NCI-H526 treated with DMSO at 0.1 percent for 48 hours (cell line): ENCODE measurements at places on chromosomes 4 and X.

GRCh38 chr4:18077808-18078207, 56.3 kb upstream of the LCORL start:
- no peak for DNase-seq

DNA sequence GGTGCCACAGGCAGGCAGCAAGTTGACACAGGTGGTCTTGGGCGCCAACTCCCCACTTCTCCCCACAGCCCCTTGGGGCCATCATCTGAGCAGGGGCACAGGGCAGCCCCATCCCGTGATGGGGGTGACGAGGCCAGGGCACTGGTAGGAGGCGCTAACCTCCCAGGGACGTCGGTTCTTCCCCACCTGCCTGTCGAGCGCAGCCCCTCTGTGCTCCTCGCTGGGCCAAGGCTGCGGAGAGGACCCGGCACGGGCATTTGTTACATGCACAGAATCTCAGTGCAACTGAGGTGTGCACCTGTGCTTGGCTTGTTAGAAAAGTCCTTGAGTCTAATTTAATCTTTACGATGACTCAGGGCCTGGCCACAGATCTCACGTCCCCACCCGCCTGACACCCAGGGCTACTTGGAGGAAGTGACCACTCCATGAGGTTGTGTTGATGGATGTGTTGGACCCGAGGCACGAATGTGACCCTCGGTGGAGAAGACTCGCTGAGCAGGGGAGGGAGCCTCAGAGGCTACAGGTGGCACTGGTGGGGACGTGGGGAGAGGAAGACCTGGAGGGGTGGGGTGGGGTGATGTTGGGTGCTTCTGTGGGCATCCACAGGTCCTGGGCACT, 3.1 kb upstream of the SH3TC1 start:
- no peak for DNase-seq

DNA sequence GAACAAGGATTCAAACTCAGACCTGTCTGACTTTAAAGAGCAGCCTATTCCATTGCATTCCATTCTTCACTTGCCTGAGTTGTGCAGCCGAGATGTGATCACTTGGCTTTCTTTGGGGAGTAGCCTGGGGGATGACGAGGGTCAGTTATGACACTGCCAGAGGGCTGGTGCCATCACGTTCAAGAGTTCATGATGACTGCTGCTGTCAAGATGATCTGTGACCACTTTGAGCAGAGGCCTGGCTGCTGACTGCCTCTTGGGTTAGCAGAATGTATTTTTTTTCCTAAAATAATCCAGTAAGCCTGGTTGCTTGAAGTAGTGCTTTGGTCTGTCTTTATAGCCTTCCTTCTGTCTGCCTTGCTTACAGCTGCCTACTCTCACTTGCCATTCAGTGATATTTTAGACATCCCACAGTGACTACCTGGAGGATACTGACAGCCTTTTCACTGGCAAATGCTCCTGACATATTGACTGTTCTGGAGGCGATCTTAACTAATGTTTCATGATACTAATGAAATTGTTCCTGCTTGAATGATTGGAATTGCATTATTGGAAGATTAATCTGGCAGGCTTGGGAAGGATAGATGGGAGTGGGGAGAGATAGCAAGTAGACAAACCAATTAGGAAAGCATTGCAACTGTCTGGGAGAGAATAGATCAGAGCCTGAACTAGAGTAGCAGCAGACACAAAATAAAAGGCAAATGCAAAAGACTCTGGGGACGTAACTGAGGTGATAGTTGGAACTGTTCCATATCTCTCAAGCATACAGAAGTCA, 221.6 kb upstream of the LCORL start:
- no peak for DNase-seq

DNA sequence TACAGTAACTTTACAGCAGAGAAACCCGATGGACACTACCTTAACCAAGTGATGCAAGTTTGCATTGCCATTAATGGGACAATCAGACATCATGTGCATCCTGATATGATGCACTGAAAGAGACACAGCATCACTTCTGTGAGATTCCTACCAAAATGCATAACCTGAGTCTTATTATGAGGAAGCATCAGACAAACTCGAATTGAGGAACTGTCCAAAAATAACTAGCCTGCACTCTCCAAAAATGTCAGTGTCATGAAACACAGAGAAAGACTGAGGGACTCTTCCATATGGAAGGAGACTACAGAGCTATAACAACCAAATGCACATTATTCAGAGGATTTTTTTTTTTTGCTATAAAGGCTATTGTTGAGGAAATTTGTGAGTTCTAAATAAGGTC, 66.6 kb upstream of the IQSEC2 start:
- DNase-seq, result no peak

DNA sequence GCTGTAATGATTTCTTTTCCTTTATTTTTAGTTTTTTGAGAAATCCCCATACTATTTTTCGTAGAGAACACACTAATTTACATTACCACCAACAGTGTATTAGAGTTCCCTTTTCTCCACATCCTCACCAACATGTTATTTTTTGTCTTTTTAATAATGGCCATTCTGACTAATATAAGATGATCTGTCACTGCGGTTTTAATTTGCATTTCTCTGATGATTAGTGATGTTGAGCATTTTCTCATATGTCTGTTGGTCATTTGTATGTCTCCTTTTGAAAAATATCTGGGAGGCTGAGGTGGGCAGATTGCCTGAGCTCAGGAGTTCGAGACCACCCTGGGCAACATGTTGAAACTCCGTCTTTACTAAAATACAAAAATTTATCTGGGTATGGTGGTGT, 30.2 kb downstream of the SPINK2 start:
- no peak for DNase-seq

DNA sequence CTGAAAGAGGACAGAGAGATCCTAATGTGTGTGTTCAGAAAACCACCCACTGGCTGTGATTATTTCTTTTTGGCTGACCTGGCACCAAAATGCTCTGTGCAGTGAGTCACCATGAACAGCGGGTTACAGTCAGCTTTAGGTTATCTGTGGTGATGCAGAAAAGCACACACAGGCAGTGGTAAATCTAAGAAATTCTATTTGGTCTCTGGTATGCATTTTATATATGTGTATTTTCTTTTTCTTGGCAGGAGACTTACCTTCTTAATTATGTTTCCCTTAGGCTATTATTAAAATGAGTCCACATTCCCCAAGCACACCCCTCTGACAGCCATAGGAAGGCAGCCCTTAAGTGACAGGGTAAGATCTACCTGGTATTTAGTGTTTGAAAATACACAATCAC, 79.1 kb upstream of the TFDP3 start:
- DNase-seq, result no peak

DNA sequence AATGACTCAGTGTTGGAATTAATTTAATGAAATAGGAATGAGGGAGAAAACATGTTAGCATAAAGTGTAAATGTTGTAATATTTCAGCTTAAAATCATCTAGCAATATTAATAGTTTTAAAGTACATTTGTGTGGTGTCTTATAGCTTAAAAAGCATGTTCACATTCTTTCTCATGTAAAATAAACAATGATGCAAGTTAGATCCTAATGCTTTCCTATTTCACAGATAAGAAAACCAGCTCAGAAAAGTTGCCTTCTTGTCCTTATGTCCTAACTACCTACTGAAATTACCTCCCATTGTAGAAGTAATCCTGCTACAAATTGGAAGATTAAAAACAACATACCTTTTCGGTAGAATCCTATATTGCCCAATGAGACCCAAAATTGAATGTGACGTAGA, 40.9 kb upstream of the PRDM8 start:
- no peak for DNase-seq

GRCh38 chr4:87967193-87967592, 8.3 kb upstream of the SPP1 start:
- DNase-seq, result no peak

DNA sequence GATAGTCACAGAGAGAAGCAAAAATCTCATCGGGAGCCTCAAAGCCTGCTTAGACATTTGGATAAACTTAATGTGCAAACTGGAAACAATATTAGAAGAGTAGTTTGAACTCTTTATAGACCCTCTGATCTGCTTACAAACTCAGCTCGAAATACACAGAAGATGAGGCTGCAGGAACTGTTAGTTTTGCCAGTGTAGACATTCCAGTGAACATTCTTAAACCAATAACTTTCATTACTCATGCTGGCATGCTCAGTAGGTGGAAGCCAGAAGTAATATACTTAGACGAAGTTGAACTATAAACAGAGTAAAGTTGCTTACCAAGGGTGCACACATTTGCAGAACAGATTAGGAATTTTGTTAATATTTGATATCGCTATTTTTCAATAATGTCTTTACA, 303.5 kb downstream of the ANKRD50 start:
- no peak for DNase-seq

DNA sequence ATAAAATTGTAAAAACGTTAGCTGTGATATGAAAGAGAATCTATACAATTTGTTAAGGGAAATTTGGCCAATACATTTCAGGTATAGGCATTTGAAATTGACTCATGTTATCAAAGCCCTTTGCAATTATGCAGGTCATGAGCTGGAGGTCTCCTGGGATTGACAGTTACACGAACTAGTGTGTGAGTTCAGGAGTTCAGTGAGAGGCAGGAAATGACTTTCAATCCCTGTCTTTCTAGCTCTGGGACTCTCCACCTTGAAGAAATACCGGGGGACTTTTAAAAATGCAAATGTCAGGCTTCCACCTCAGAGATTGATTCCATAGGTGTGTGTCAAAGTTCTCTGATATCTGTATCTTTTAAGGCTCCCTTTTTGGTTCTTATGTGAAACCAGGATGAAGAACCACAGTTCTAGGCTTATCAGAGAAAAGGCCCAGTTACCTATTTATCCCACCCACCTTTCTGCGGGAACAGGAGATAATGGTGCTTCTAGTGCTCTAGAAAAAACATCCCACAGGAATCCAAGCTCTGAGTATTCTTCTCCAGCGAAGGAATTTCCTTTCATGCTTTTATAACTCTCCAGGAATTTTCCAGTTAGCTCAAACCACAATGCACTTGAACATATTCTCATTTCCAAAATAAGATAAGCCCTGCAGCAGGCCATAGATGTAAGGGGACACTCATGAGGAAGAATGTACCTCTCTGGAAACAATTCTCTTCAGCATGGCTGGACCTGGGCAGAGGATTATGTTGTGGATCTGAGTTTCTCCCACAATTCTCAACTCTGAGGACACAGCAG, 501.0 kb downstream of the IDS start:
- no peak for DNase-seq

DNA sequence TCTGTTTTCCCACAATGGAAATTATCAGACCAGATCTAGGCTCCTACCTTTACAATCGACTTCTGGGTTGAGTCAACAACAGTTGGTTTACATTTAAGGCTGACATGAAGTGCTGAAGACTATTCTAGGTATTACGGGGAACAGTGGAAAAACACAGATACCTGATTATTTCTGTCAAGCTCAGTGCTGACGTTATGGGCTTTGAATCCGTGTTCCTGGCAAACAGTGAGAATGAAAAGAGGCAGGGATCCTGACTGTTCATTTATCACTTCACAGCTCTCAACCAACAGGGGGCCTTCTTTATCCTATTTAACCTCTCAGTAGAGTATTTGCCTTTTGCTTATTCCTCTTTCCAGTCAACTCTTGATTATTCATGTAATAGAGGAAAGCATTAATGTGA, 43.1 kb downstream of the TMEM164 start:
- no peak for DNase-seq

- DNase-seq, result no peak
Observed at GRCh38 chr4:124519196-124519595, 193.3 kb downstream of the ANKRD50 start.

DNA sequence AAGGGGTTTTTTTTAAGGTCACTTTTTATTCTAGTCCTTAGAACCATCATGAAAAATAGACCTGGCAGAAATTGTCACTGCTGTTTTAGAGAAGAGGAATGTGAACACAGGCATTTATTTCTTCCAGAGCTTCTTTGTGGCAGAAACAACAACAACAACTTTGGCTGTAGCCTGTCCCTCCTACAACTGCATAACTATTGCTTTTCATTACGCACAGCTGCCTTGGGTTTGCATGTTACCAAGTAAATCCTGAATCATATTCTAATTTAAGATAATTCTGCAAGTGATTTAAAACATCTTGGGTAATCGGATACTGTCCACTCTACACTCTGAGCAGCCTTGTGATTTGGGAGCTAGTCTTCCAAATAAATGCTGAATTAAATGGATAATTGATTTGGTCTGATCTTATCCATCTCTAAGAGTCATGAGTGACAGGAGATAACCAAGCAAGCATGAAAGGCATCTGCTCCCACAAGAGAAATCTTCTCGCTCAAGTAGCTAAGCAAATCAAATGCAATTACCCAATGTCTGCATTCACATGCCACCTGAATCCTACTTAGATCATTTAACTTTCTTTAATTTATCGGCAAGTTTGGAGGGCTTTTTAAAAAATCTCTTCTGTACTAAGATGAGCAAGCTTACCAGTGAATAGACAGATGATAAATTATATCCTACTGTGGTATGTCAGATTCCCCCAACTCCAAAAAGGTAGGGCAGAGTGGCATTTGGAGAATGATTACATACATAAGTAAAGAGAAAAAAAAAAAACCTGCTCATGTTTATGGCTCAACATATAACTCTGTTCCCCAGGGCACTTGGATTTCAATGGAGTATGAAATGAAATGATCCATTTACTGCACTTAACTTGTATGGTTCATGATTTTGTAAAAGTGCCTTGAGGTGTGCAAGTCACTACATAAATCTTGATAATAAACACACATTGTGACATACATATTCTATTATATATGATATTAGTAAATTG, 73.6 kb downstream of the EGF start:
- peak; percentile 9 for DNase-seq

- no peak for DNase-seq
Observed at GRCh38 chr4:40886931-40887763, 137.4 kb downstream of the NSUN7 start.

DNA sequence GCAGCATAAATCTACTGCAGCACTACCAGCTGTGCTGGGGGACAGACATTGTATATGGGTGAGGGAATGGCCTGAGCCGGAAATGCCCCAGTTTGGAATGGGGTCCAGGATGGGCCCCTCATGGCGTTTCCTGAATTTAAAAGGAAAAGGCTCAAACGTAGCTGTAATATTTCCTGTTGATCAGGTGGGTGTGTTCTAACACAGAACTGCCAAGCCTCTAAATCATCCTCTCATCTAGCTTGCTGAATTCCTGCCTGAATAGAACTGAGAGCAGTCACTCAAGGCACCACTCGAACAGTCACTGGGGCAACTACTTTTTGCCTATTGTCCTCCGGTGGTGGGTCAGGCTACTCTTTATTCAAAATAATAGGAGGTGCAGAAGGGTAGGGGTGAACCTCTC, 28.7 kb downstream of the ADH6 start:
- no peak for DNase-seq

GRCh38 chr4:47646372-47646771, 161.3 kb downstream of the ATP10D start:
- DNase-seq, result no peak

GRCh38 chr4:103306870-103307375, 108.8 kb upstream of the CENPE start:
- DNase-seq, result peak; percentile 6

DNA sequence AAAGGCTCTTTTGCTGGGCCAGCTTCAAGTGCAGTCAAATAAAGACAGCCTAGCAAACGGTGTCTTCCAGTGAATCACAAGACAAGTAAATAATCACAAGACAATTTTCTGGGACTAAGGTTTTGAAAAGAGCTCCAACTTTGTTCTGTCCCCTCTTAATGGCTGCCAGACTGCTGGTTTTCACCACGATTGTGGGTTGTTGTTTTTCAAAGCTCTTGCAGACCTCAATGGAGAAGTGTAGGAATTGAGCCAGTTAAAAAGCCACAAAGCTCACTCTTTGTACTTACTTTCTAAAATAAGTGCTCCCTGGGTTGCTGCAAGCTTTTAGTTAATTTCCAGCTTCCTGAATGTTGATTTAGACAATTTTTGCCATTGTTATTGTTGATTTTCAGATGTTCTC, 405.8 kb upstream of the HTR2C start:
- no peak for DNase-seq

GRCh38 chrX:123121241-123121640, 62.8 kb upstream of the GRIA3 start:
- no peak for DNase-seq
